ENCODE measurements at places on chromosomes 3 and 15.

- H3K27ac ChIP-seq, result no peak overlapping the region
- no peaks in the 10 kb centered on the region for H3K36me3 ChIP-seq
- peaks cover 9% of the 10 kb centered on the region for H3K4me1 ChIP-seq
- DNase-seq, result no peak
- H3K4me3 ChIP-seq, result no peak overlapping the region
Observed at GRCh38 chr3:33889394-33890039, 91.1 kb downstream of the PDCD6IP start.

- peaks cover 3% of the 10 kb centered on the region for H3K36me3 ChIP-seq
- H3K4me1 ChIP-seq, result peaks cover 16% of the 10 kb centered on the region
- H3K27me3 ChIP-seq, result no peaks in the 10 kb centered on the region
Observed at GRCh38 chr15:50506121-50506520, 40.3 kb downstream of the USP50 start.

- DNase-seq, result no peak
- H3K27me3 ChIP-seq, result no peaks in the 10 kb centered on the region
- H3K27ac ChIP-seq, result no peak overlapping the region
- peaks cover 18% of the 10 kb centered on the region for H3K4me1 ChIP-seq
Observed at GRCh38 chr15:49179433-49180190, 9.6 kb downstream of the GALK2 start.

GRCh38 chr3:64188810-64189560 lies 36.3 kb downstream of the PRICKLE2 start:
- H3K36me3 ChIP-seq, result peaks cover 14% of the 10 kb centered on the region
- H3K4me1 ChIP-seq, result peaks cover 10% of the 10 kb centered on the region
- peaks cover 4% of the 10 kb centered on the region for H3K27me3 ChIP-seq
- 0 out of 2 replicates have a peak overlapping the region, but pooled peaks have one; percentile 3 for H3K27ac ChIP-seq

- H3K36me3 ChIP-seq, result no peaks in the 10 kb centered on the region
- peaks cover 99% of the 10 kb centered on the region for H3K4me1 ChIP-seq
- H3K4me3 ChIP-seq, result peak overlapping the region; percentile 55
- H3K27ac ChIP-seq, result peak overlapping the region; percentile 78
- H3K27me3 ChIP-seq, result no peaks in the 10 kb centered on the region
- DNase-seq, result no peak
Observed at GRCh38 chr3:32848215-32848614, 30.4 kb downstream of the TRIM71 start.

DNA sequence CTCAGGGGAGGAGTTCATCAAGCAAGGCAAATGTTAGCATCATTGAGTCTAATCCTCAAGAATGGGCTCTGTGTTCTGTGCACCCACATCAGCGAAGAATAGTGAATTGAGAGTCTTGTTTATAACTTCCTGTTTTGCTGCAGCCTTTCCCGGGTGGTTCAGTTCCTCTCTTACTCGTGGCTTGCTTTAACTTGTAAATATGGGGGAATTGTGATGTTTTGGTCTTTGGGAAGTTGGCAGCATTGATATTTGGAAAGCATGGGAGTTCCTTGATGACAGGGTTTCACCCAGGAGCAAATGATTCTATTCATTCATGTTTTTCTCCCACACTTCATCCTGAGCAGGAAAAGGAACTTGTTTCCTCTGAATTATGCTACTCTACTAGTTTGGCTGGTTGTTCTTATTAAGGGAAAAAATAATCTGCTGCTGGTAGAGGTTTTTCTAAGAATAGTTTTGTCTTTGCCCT lies 40.4 kb downstream of the GPD1L start:
- peaks cover 23% of the 10 kb centered on the region for H3K27me3 ChIP-seq
- no peak overlapping the region for H3K4me3 ChIP-seq
- peaks cover 25% of the 10 kb centered on the region for H3K4me1 ChIP-seq
- DNase-seq, result no peak
- no peaks in the 10 kb centered on the region for H3K36me3 ChIP-seq

DNA sequence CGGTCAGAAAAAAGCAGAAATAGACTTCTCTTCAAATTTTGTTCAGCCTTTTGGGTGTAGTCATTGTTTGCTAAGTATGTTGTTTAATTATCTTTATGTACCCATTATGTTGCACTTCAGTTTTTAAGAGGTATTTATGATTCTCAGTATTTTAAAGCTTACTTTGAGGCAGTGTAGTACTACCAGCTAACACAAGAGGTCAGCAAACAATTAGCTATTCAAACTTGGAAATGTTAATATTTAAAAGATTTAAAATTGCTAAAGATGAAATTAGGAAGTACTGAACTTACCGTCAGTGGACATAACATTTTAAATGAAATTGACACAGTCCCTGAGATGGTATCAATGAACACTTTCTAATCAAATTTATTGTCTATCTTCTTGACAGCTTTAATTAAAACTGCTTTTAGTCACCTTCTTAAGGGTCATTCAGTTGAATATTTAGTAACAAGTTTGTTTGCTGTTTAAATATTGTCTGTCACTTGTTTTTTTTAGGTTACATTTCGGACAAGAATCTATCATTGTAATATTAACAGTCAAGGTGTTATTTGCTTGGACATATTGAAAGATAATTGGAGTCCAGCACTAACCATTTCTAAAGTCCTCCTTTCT lies 28.1 kb downstream of the NKIRAS1 start:
- no peaks in the 10 kb centered on the region for H3K27me3 ChIP-seq
- peaks cover 22% of the 10 kb centered on the region for H3K4me1 ChIP-seq
- no peak for DNase-seq

DNA sequence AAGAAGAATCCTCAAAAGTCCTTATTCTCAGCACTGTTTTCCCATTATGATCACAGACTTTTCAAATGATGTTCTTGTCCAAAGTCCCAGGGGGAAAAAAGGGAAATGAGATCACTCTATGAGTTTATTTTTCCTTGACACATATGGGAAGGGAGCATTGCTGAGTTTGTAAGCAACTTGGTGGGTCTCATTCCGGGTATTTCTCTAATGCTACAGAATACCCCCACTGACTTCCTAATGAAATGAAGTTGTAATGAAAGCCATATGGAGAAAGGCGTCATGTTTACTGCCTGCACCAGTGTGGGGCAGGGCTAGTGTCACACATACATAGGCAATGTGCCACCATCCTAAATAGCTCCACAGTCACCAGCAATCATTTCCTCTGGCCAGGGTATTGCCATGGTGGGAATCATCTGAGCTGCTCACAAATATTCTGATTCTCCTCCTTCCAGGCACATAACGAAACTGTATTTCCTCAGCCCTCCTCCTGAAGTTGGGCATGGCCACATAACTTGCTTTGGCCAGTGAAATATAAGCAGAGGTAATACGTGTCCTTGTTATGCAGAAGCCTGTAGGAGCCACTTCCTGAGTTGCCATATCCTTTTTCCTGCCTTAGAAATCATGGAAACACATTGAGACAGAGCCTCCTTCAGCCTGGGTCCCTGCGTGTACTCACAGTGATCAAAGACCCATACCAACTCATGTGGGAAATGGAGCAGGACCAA lies 41.0 kb upstream of the C15orf61 start:
- H3K27ac ChIP-seq, result no peak overlapping the region
- no peaks in the 10 kb centered on the region for H3K27me3 ChIP-seq
- no peak for DNase-seq
- peaks cover 9% of the 10 kb centered on the region for H3K4me1 ChIP-seq

DNA sequence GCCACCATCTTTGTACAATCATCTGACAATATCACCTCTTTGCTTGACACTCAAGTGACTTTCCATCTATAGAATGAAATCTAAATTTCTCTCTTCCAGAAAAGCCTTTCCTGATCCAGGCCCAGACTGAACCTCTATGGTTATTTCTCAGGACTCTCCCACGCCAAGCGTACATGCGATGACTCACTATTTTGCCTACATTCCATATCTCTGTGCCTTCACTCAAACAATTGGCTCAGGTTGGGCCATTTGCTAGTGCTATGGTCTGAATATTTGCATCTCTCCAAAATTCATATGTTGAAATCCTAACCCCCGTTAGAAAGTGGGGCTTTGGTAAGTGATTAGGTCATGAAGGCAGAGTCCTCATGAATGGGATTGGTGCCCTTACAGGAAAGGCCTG lies 43.9 kb downstream of the ST3GAL6 start:
- H3K4me3 ChIP-seq, result no peak overlapping the region
- no peak overlapping the region for H3K27ac ChIP-seq
- no peak for DNase-seq
- no peaks in the 10 kb centered on the region for H3K4me1 ChIP-seq

GRCh38 chr15:96166223-96167200 lies 164.0 kb upstream of the NR2F2 start:
- peaks cover 17% of the 10 kb centered on the region for H3K27me3 ChIP-seq
- DNase-seq, result no peak
- H3K27ac ChIP-seq, result no peak overlapping the region
- H3K4me1 ChIP-seq, result peaks cover 29% of the 10 kb centered on the region
- peaks cover 17% of the 10 kb centered on the region for H3K36me3 ChIP-seq
- 0 out of 2 replicates have a peak overlapping the region, but pooled peaks have one; percentile 4 for H3K4me3 ChIP-seq

GRCh38 chr15:40337597-40337996 lies 3.1 kb downstream of the CCDC9B start:
- no peak overlapping the region for H3K27ac ChIP-seq
- no peak overlapping the region for H3K4me3 ChIP-seq
- peaks cover 5% of the 10 kb centered on the region for H3K27me3 ChIP-seq
- H3K4me1 ChIP-seq, result peaks cover 42% of the 10 kb centered on the region
- no peak for DNase-seq

DNA sequence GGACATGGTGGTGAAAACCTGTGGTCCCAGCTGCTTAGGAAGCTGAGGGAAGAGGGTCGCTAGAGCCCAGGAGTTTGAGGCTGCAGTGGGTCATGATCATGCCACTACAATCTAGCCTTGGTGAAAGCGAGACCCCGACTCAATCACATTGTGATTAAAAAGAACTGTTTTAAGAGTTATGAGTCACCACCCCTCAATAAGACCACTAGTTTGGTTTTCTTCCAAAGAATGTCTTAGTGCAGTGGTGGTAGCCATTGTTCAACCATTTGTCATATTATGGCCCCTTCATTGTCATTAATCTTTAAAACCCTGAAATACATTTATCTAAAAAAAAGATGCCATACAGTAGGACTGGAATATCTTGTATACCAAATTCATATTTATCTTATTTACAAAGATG lies 48.8 kb downstream of the BLM start:
- no peak overlapping the region for H3K4me3 ChIP-seq
- peaks cover 49% of the 10 kb centered on the region for H3K36me3 ChIP-seq
- no peak for DNase-seq
- H3K27ac ChIP-seq, result no peak overlapping the region

DNA sequence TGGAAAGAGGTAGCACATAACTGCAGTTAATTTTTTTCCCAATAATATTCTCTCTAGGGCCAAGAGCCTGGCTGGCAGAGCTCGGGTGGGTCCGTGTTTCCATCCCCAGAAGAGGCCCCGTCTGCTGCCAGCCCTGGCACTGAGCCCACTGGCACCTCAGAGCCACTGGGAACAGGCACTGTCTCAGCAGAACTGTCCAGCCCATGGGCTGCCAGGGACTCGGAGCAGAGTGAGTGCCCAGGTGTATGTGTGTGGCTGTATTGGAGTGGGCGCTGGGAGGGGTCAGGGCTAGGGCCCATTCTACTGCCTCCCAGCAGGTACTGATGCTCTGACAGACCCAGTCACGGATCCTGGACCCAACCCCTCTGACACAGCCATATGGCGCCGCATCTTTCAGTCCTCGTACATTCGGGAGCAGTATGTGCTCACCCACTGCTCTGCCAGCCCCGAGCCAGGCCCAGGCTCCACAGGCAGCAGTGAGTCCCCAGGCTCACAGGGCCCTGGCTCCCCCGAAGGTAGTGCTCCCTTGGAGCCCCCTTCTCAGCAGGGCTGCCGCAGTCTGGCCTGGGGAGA lies 8.9 kb downstream of the VWA5B2 start:
- H3K36me3 ChIP-seq, result peaks cover 9% of the 10 kb centered on the region
- peaks cover 12% of the 10 kb centered on the region for H3K27me3 ChIP-seq
- H3K4me1 ChIP-seq, result peaks cover 3% of the 10 kb centered on the region
- H3K4me3 ChIP-seq, result no peak overlapping the region

DNA sequence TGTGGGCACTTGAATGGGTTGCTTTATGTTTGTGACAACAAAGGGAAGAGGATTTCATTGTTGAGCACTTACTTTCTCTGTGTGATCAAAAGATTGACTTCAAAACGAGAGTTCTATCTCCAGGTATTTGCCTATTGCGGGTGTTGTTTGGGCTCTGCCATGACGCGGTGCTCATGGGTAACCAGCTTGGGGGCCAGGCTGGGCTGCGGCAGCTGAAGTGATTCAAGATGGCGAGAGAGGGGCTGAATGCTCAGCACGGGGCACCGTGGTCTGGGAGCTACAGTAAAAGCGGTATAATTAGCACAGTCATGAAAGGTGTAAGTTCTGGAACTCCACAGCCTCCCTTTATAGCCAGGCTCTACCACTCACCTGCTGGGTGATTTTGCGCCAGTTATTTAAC lies 31.0 kb upstream of the ADCY5 start:
- no peak for DNase-seq
- H3K4me3 ChIP-seq, result no peak overlapping the region
- H3K27me3 ChIP-seq, result no peaks in the 10 kb centered on the region
- H3K27ac ChIP-seq, result no peak overlapping the region
- no peaks in the 10 kb centered on the region for H3K36me3 ChIP-seq

DNA sequence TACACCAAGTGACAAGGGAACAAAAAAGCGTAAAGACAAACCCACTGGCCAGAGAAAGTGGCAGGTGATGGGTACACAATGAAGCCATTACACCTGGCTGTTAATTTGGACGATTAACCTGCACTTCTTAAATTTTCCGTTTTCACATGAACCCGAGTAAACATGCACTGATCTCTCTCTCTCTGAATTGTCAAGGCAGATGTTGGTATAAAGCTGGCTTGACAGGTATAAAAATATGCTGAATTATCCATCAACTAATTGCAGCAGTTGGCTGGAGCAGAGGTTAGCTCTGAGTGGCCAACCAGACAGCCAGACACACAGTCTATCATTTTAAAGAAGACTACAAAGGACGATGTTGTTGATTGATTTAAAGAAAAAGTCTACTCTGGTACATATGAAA lies 561.7 kb upstream of the ALCAM start:
- DNase-seq, result no peak
- no peak overlapping the region for H3K4me3 ChIP-seq
- H3K27ac ChIP-seq, result no peak overlapping the region
- no peaks in the 10 kb centered on the region for H3K27me3 ChIP-seq
- H3K36me3 ChIP-seq, result no peaks in the 10 kb centered on the region
- H3K4me1 ChIP-seq, result peaks cover 2% of the 10 kb centered on the region

GRCh38 chr15:84634228-84634837 lies 19.8 kb downstream of the WDR73 start:
- H3K27ac ChIP-seq, result no peak overlapping the region
- no peak for DNase-seq
- peak overlapping the region; percentile 85 for H3K4me3 ChIP-seq
- peaks cover 16% of the 10 kb centered on the region for H3K27me3 ChIP-seq
- peaks cover 49% of the 10 kb centered on the region for H3K4me1 ChIP-seq

GRCh38 chr3:1374471-1374870 lies 281.6 kb downstream of the CNTN6 start:
- no peak overlapping the region for H3K4me3 ChIP-seq
- no peaks in the 10 kb centered on the region for H3K4me1 ChIP-seq
- peaks cover 61% of the 10 kb centered on the region for H3K36me3 ChIP-seq

GRCh38 chr3:122988508-122988907 lies 39.1 kb downstream of the SEMA5B start:
- H3K27ac ChIP-seq, result no peak overlapping the region
- no peak overlapping the region for H3K4me3 ChIP-seq
- no peaks in the 10 kb centered on the region for H3K36me3 ChIP-seq

DNA sequence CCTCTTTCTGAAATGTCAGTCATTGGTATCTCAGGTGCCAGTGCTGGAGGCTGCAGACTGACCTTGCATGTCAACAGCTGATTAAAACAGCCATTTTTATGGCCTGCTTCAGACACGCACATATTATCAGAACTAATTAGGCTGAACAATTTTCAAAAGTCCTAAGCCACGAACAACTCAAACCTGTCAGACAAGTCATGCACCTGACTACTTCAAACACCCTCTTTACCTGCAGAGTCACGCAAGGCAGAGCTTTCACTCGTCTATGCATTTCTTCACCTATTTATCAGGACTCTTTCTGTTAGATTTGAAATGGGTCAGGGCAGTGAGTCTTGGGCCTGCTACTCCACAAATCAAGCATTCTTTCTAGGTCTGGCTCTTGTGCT lies 26.7 kb downstream of the CLK3 start:
- no peaks in the 10 kb centered on the region for H3K27me3 ChIP-seq
- peaks cover 23% of the 10 kb centered on the region for H3K4me1 ChIP-seq
- DNase-seq, result no peak
